ENCODE measurements at places on chromosomes 6 and 20.

- peak; percentile 23 for DNase-seq
These were observed 565 bp downstream of the QKI start for GRCh38 chr6:163414946-163415619.

GRCh38 chr6:1705630-1706029, 95.9 kb downstream of the FOXC1 start:
- no peak for DNase-seq

DNA sequence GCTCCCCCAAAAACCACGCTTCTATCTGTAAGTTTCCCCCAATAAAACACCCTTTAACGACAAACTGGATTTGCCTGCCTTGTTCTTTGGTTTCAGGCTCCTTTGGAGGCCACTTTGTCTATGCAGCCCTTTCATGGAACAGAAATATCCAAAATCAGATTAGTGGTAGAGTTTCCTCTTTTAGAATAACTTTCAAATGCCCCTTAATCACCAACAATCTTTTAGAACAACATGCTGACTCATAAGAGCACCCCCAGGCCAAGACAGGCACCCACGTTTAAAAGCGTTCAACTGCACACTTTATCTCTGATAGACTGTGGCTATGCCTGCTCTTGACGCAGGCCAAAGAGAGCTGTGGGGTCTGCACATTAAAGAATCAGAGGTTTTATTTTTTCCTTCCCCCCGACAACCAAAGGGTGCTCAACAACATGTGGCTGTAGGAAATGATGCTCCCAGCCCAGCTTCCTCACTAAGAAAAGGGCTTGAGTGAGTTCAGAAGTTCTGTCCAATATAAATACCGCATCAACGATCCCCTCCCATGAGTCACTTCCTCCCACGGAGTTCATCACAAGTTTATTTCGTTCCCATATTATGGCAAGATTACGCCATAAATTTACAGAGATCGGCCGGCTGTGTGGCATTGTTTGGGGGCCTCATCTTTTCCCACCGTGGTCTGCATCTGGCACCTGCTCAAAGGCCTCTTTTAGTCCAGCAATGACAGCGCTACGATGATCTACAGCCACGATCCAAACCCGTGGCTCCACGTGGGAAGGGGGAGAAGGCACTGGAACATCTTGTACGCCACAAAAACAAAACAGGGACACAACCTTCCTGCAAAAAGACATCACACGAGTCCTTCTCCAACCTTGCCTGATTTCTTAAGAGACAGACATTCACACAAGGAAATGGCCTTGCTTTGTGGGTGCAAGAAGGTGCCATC, 88.8 kb upstream of the NFATC2 start:
- DNase-seq: peak; percentile 76

GRCh38 chr6:64221776-64222175, 586.2 kb downstream of the PHF3 start:
- DNase-seq: no peak

- DNase-seq: no peak
These were observed 318.2 kb upstream of the POU3F2 start for GRCh38 chr6:98516206-98516605.

DNA sequence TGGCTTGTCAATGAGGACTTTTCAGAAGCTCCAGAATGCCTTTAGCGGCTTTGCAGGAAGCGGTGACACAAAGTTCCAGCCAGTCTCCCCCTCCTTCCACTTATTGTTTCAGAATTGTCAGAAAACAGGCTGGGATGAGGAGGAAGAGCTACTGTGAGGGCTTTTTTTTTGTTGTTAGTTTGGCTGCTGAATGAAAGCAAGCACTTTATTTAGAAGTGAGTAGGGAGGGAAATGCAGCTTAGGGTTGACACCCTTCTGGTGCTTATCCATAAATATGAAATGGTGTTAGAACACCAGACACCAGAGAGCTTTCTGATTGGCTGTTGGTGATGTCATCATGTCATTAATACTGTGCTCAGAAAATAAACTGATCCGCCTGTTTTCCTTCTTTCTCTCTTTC, 251.5 kb downstream of the SOX4 start:
- no peak for DNase-seq

- DNase-seq: no peak
These were observed 38.5 kb downstream of the PANK2 start for GRCh38 chr20:3927486-3928291.

- no peak for DNase-seq
These were observed 16.2 kb downstream of the BNIP5 start for GRCh38 chr6:36320475-36320874.

- no peak for DNase-seq
These were observed 69.7 kb upstream of the FAM8A1 start for GRCh38 chr6:17530321-17530835.

- DNase-seq: no peak
These were observed 105.2 kb upstream of the MAP7 start for GRCh38 chr6:136655239-136656014.

DNA sequence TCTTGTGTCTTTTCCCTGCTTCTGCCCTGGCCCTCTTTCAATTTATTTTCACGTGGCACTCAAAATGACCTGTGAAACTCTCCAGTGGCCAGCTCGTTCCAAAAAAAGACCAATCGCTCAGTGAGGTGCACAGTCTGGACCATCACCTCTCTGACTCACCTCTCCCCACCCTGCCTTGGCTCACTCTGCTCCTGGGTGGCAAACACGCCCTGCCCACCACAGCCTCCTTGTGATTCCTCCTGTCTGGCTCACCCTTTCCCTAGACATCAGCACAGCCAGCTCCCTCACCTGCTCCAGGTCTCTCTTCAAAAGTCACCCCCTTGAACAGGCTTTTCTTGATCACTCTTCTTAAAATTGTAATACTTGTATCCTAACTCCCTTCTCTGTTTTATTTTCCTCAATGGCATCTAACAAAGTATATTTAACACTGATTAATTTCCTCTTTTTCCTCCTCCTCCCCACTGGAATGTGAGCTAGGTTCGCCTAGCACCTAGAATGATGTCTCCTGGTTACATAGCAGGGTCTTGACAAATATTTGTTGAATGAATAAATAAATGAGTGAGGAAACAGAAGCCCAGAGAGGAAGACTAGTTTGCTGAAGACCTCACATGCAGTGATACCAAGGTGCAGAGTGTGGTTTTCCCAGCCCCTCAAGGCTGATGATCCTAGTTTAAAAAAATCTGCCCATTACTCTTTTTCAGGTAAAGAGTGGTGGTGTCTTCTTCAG, 109.0 kb downstream of the GJA10 start:
- DNase-seq: no peak

- DNase-seq: no peak
These were observed 518.6 kb downstream of the PKHD1 start for GRCh38 chr6:51568771-51569170.

DNA sequence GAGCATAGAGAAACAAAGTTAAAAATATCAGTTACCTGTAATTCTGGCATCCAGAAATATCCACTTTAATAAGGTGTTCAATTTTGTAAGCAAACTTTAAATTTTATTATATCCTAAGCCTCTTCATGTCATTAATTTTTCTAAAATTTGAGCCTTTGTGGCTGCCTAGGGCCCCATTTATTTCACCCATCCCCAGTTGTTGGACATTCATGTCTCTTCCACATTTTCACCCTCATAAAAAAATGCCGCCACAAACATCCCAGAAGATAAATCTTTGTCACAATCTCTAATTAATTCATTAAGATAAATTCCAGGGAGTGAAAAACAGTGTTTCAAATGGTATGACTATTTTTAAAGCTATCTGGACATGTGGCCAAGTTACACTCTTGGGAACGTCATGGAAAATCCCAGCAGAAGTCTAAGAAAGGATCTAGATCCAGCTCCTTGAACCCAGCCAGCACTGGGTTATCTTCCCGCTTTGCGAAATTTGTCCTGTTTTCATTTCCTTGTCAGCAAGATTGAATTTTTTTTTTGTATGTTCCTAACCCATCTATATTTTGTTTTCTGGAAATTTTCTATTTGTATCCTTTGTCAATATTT, 97.2 kb downstream of the TMEM242 start:
- DNase-seq: no peak

GRCh38 chr20:59437601-59438031, 137.2 kb downstream of the EDN3 start:
- DNase-seq: no peak
